ENCODE measurements at places on chromosomes 3 and 15.
A peak's percentile ranks its signal among the peaks of the same experiment; 100 is the strongest.

DNA sequence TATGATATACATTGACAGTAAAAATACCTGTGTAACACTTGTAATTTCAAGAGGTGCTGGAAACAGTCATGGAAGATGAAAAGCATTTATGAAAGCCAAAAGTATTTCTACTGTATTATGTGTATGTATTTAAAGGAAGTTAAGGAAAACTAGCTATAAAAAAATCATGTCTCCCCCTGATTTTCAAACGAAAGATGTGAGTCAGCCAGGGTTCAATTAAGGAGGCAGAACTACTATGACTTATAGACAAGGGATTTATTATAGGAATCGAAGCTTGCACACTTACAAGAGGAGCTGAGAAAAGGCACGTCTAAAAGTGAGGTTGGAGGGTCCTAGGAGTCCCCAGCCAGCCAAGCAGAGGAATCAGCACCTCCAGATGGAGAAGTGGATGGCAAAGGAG, 119.4 kb downstream of the SUCLG2 start:
- no peak for DNase-seq

GRCh38 chr3:188296761-188297612, 143.0 kb downstream of the LPP start:
- peak; percentile 21 for DNase-seq

- no peak for DNase-seq
These were observed 57.4 kb downstream of the ZNF445 start for GRCh38 chr3:44419923-44420650.

DNA sequence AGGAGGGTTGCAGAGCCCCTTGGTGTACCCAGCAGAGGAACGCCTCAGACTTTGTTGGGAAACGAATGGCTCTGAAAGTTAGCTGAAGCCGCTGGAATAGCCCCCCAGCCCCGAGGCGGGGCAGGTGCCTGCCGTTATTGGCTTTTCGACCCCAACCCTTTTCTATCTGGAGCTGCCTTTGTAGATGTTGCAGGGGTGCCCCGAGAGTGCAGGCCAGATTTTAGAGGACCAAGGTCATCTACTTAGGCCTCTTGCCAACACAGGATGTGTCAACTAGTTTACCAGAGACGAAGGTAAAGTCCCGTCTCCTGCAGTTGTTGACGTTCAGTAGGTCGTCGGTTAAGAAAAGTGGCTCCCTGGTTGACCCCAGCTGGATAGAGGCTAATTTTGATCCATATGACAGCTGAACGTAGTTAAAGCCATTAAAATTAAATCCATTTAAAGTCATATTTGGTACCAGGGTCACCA, 579 bp upstream of the UBE3A start:
- DNase-seq, result no peak

GRCh38 chr3:128714887-128715491, 11.0 kb upstream of the RAB7A start:
- no peak for DNase-seq

DNA sequence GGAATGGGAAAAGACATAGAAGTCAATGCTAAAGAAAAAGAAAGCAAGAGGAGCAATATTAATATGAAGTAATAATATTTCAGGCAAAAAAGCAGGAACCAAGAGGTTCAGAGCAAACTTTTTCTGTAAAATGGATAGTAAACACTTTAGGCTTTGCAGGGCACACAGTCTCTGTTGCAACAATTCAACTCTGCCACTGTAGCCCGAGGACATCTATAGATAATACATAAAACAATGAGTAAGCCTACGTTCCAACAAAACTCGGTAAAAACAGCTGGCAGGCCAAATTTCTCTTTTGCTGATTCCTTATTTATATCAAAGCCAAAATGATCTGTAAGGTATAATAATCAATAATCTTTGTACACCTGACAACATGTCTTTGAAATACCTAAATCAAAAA, 56.8 kb downstream of the SMAD6 start:
- DNase-seq, result no peak

DNA sequence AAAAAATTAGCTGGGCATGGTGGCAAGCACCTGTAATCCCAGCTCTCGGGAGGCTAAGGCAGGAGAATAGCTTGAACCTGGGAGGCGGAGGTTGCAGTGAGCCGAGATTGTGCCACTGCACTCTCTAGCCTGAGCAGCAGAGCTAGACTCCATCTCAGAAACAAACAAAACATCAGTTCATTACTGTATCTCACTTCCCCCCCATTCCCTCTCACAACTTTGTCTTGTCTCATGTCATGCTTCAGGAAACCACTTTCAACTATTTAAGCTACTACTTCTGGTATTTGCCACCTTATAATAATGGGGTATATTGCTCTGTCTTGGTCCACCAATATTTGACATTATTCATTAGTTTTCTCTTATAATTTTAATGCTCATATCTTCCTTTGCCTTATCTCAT, 26.2 kb downstream of the PIK3CA start:
- DNase-seq, result no peak

GRCh38 chr15:73709686-73710085, 25.5 kb downstream of the CD276 start:
- DNase-seq, result no peak

DNA sequence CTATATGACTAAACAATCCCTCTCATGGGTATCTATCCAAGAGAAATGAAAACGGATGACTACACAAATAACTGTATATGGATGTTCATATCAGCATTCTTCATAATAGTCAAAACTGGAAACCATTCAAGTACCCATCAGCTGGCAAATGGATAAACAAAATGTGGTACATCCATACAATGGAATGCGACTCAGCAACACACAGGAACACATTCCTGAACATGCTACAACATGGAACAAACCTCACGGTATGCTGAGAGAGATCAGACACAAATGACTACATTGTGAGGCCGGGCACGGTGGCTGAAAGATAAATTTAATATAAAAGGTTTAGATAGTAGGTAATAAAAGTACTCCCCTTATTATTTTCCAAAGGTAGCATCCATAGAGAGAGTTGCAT, 42.6 kb downstream of the CCR4 start:
- no peak for DNase-seq
